Stimulated activated CD4-positive, alpha-beta T cell treated with anti-CD3 and anti-CD28 coated beads, Interleukin-1b, Interleukin-23, amount 100 ng/mL, for 1 hour (primary cell): ENCODE measurements at places on chromosomes 13 and 19.

- DNase-seq = no peak
Measured at GRCh38 chr19:36051236-36051635, 2.8 kb downstream of the THAP8 start.

DNA sequence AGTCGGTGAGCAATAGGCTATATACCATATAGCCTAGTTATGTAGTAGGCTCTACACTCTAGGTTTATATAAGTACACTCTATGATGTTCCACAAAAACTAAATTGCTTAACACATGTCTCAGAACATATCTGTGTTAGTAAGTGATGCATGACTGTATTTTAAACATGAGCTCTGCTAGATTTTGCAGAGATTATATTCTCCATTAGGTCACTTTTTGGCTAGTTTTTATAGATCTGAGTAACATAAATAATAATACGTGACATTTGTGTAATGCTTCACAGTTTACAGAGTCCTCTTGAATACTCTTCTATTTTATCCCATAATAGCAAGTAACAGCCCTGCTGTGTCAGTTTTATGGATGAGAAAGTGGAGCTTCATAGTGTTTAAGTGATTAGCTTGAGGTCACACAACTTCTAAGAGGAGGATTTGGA lies 47.8 kb downstream of the NDFIP2 start:
- DNase-seq = no peak

GRCh38 chr19:28705008-28705407 lies 507.9 kb downstream of the UQCRFS1 start:
- DNase-seq = no peak

- no peak for DNase-seq
Measured at GRCh38 chr13:49368688-49369087, 75.2 kb downstream of the CAB39L start.

DNA sequence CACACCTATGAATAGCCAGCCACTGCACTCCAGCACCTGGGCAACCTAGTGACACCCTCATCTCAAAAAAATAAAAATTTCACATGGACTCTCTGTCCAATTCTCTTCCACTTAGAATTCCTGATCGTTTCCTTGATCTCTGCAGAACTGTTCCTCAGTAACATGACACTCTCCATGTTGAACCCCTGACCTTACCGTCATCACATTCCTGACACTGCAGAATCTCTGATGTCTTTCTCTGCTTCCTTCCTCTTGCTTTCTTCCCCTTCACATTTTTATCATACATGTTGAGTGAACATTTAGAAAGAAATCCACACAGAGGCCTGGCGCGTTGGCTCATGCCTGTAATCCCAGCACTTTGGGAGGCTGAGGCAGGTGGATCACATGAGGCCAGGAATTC lies 15.0 kb downstream of the ZNF114 start:
- no peak for DNase-seq

GRCh38 chr13:61013796-61014195 lies 401.9 kb downstream of the PCDH20 start:
- no peak for DNase-seq

DNA sequence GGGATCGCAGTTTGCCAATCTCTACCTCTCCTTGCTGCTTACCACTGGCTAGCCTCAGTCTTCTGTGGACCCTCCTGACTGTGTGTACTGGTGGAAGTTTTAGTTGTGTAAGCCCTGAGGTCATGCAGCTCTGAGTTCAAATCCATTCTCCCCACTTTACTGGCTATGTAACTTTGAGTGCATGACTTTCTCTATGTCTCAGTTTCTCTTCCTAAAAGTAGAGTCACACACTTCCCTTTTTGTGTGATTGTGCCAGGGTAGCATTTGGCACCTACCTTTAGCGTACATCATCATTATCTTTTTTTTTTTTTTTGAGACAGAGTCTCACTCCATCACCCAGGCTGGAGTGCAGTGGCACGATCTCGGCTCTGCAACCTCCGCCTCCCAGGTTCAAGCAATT lies 70.3 kb downstream of the MAP4K1 start:
- no peak for DNase-seq

- no peak for DNase-seq
Measured at GRCh38 chr13:32535115-32535514, 3.5 kb downstream of the N4BP2L2 start.

DNA sequence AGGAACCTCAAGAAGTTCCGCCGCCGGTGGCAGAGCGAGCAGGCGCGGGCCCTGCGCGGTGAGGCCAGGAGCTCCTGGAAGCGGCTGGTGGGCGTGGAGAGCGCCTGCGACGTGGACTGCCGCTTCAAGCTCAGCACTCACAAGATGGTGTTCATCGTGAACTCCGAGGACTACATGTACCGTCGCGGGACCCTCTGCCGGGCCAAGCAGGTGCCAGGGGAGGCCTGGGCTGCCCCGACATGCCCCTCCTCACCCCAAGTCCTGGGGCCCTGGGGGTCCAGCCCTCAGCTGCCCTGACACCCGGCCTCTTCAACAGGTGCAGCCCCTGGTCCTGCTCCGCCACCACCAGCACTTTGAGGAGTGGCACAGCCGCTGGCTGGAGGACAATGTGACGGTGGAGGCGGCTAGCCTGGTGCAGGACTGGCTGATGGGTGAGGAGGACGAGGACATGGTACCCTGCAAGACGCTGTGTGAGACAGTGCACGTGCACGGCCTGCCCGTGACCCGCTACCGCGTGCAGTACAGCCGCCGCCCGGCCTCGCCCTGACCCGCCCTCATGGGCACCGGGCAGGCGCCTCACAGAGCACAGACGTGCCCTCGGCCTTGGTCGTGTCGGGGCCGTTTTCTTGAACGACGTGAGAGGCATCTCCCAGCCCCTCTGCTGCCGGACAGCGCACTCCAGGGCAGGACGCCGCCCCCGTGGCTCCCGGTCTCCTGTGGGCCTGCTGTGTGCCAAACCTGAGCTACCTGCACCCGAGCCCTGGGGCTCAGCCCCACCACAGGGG lies 10.4 kb upstream of the F2RL3 start:
- DNase-seq = no peak

DNA sequence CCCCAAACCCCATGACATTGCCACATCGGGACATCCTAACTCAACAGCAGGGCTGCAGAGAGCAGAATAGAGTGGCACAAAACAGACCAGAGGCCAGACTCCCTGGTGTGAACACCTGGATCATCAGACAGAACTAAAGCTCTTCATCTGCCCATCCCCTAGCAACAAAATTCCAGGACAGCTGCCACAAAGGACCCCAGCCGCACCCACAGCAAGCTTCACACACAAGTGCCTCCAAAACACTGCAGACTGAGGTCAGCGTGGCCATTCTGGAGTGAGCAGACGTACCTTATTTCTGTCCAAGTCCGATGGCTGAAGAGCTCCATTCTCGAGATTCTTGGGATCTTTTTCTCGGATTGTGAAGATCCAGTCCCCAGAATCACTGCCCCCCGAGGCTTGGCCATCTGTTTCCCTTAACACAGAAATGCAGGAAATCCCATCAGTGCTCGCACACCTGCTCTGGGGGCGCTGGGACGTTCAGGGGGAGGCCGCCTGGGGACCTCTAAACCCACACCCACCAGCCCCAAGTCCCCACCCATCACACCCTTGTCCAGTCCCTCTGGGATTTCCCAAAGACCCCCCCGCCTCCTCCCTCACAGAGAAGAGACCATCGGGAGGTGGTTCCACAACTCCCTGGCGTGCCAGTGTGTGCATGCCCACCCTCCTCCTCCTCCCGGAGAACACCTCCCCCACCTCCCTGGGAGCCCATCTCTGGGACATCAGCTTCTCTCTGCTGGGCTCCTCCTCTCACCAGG lies 115.2 kb downstream of the STK24 start:
- DNase-seq = no peak

GRCh38 chr13:75091718-75092117 lies 390.3 kb downstream of the TBC1D4 start:
- no peak for DNase-seq

GRCh38 chr13:25292301-25292700 lies 5.0 kb upstream of the MTMR6 start:
- no peak for DNase-seq

DNA sequence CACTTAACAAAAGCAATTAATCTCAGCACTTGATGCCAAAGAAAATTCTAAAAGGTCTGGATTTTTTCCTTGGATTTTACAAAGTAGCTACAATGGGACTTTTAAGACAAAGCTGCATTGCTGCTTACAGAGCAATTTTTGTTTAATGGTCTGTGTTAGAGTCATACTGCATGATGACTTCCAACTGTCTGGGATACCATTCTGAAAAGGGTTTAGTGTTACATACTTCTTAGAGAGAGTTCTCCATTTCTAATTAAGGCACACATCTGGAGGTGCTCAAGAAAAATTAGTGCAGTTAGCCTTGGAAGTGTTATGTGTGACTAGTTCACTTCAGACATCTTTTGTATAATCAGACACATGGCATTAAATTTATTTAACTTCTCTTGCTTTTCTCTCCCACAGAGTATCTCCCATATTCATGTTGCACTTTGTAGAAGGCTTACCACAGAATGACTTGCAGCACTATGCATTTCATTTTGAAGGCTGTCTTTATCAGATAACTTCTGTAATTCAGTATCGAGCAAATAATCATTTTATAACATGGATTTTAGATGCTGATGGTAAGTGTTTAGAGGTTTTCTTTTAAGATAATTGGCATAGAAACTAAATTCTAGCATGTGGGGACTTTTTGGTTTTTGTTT lies 35.1 kb downstream of the USPL1 start:
- no peak for DNase-seq

- DNase-seq = no peak
Measured at GRCh38 chr13:50156561-50157127, 141.4 kb downstream of the KCNRG start.

DNA sequence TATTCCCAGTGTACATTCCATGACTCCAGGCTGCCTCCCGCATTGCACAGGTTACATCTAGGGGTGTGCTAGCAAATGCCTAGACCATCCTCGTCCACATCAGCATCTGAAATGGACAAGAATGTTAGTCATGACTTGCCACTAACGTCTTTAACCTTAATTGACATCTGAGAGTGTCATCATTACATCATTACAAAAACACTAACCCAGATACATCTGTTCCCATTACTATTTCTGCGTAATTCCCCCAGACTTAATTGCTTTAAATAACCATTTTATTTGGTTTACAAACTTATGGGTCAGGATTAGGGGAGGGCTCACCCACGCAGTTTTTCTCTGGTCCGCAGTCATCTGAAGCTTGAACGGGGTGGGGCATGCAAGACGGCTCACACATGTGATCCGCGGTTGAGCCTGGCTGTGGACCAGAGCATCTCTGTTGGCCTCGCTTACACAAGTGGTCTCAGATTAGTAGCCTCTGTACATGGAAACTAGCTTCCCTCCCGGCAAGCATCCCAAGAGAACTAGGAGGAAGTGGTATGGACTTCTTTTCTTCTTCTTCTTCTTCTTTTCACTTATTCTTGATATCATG lies 15.9 kb downstream of the KL start:
- no peak for DNase-seq

- DNase-seq = no peak
Measured at GRCh38 chr19:48975947-48976847, 11.1 kb downstream of the FTL start.

GRCh38 chr19:38851622-38852230 lies 1.9 kb upstream of the HNRNPL start:
- peak; percentile 79 for DNase-seq

GRCh38 chr19:42563352-42564210 lies 31.1 kb downstream of the CEACAM8 start:
- DNase-seq = no peak

DNA sequence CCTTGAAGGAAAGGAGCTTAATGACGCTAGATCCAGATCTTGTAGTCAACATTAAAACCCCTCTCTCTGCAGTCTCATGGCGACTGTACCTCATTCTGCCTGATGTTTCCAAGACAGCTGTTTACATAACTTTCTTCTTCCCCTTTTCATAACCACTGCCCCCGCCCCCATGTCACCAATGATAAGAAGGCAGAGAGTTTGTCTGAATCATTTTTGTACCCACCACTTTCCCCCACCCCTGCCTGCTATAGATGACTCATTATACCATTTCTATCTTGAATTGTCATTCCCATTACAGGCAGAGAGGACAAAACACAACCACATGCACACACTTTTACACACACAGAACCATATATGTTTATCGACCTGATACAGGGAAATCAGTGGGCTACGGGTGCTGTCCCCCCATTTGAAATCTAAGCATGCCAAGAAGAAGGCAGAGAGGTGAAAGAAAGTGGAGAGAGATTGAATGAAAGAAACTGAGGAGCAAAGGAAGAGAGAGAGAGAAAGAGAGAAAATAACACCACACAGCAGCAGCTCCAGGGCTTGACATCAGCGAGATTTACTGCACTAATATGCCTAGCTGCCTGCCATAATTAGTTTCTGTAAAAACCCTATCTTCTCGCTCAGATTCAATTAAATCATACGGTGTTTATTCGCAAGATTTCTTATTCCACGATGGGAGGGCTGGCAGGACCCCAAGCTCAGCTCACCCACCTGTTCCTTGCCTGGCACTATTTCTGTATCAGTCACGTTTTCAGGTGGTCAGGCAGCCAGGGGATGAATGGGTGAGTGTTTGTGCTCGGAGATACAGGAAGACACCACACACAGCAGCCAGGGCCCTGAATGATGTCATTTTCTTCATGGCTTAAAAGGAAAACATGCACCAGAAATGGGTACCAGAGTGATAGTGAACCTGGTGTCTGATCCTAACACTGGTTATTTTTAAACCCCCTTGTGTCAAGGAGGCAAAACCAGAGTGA lies 114.3 kb upstream of the SERP2 start:
- DNase-seq = peak; percentile 13

DNA sequence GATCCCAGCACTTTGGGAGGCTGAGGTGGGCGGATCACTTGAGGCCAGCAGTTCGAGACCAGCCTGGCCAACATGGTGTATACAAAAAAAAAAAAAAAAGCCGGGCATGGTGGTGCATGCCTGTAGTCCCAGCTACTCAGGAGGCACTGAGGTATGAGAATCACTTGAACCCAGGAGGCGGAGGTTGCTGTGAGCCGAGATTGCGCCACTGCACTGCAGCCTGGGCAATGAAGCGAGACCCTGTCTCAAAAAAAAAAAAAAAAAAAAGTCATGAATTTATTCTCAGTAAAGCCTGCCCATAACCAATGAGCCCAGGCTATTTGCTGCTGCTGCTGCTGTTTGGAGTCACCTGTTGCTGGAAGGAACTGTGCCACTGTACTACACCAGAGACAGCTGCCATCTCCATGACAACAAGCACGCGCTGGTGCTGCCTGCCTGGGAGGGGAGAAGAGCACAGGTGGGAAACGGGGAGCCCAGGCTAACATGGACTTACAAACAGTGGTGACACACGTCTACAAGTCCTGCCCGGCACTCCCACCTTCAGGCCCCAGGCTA lies 11.3 kb downstream of the ZFR2 start:
- DNase-seq = no peak

- DNase-seq = no peak
Measured at GRCh38 chr19:50341091-50341564, 12.0 kb upstream of the KCNC3 start.

- DNase-seq = no peak
Measured at GRCh38 chr19:17347361-17347760, 10.0 kb downstream of the GTPBP3 start.
